ENCODE measurements at places on chromosomes 3 and 15.

- no peak for DNase-seq
Measured at GRCh38 chr3:139640456-139640855, 37.3 kb downstream of the NMNAT3 start.

DNA sequence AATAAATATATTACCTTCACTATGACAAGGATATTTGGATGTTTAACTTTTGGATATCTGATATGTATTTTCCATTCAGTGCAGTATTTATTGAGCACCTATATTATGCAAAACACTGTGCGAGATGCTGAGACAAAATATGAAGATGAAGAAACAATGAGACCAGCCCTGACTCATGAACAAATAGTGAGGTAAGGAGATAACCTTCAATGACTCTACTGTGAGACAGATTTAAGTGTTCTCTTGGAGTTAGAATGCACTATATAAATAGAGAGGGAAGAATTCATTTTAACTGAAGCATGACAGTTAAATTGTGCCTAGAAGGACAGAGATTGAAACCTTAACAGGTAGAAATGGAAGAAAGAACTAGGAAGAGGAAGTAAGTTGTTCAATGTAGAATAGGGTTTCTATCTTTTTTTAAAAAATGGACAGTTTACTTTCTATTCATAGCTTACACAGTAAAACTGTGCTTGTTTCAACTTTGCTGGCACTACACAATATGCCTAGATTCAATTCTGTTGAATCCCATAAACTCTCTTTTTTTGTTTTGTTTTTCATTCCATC lies 124.2 kb downstream of the ZBTB20 start:
- DNase-seq: no peak

- no peak for DNase-seq
Measured at GRCh38 chr3:21484057-21484827, 266.8 kb downstream of the ZNF385D start.

- no peak for DNase-seq
Measured at GRCh38 chr3:11671648-11672100, 28.0 kb upstream of the VGLL4 start.

DNA sequence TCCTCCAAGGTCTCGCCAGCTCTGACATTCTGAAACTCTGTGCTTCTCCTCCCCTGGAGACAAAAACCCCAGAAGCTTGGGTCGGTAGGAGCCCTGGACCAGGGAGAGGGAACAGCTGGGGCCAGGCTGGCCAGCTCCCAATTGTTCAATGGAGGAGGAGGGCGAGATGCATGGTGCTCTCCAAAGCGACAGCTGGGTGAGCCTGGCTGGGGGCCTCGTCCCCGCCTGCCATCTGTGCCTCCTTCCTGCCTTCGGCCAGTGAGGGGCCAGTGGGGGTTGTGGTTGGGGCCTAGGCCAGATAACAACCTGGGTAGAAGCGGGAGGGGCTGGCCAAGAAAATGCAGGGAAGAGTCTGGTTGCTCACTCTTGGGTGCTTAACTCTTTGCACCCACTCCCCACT lies 79.4 kb downstream of the CORO2B start:
- no peak for DNase-seq
